ENCODE measurements at places on chromosomes 2 and 18. TPM values are rescaled to one million over a fixed set of nuclear protein-coding genes. Genes with fewer than 3 reads are reported as not detected.

The RGPD6 gene
- total RNA-seq = 183 TPM

The COL4A3 gene
- total RNA-seq = 29.6 TPM

The UGGT1 gene
- 71.3 TPM for total RNA-seq

- DNase-seq = no peak
Observed at GRCh38 chr2:196399722-196400691, 228.6 kb upstream of the STK17B start.

DNA sequence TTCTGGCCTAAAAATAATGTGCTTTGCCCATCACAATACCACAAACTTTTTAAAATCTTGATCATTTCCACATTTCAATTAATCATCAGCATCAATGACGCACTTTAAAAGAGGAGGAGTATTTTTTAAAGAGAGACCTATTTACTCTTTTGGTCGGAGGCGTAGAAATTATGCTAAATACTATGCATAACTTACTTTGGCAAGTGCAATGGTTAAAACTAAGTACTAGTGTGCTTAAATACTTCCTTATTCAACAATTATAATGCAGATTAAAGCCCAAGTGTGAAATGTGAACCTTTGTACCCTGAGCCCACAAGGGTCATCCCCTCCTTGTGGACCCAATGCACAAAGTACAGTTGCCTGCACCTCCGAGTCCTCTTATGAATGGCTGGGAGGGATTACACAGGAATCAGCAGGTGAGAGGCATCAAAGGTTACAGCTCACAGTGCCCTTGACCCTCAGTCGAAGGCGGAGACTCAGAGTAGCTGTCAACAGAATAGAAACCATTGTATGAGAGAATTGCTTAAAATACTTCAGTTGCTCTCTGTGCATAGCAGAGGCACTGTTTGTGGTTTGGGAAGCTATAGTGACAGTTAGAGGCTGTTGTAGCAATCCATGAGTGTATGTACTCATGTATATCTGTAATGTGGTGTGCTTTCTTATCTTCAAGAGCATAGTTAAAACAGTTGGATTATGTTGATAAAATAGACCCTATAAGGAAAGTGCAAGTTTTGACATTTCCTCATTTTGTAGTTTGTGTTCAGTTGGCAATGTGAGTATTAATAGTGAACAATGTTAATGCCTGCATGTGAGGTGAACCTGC, 151.7 kb upstream of the ITGA4 start:
- DNase-seq = no peak

The TSGA10 gene
- total RNA-seq = 0.68 TPM

The GALR1 gene
- 0.28 TPM for total RNA-seq

DNA sequence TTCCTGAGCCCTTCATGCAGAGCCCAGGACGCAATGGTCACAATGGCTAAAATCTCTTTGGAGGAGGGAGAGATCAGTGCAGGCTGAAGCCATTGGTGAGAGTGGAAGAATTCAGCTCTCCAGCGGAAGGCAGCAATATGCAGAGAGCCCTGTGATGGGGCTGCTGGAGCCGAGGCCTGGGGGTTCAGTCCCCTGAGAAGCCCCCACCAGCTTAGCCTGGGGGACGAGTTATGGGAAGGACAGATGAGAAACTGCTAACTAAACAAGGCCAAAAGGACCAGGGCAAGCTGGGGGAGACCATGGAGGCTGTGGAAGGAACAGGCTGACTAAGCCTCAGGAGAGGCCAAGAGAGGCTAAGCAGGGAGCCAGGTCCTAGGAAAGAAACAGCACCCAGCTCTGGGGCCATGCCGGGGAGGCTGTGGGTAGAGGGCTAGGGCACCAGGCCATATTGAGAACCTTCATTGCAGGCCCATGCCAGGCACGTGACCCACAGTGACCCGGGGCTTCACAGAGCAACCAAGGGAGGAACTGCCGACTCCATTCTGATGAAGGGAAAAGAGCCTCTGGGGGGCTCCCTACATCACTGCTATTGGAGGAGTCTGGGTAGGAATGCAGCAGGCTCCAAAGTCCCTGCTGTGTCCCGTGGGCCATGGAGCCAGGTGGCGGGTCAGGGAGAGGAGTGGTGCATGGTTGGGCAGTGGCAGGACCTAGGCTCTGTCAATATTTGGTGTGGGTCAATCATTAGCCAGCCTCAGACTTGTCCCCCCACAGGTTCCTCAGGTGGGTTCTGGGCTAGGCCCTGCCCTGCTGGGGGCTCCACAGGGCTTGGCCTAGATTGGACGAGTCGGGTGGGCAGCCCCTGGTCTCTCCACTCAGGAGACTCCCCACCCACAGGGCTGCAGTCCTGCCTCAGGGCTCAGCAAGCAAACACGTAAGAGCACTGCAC, 19.8 kb downstream of the PROC start:
- no peak for DNase-seq

The CLHC1 gene
- total RNA-seq = 0.28 TPM

The TUBA4B gene
- not detected for total RNA-seq

- DNase-seq = no peak
Observed at GRCh38 chr2:150618245-150618895, 130.9 kb upstream of the RND3 start.

DNA sequence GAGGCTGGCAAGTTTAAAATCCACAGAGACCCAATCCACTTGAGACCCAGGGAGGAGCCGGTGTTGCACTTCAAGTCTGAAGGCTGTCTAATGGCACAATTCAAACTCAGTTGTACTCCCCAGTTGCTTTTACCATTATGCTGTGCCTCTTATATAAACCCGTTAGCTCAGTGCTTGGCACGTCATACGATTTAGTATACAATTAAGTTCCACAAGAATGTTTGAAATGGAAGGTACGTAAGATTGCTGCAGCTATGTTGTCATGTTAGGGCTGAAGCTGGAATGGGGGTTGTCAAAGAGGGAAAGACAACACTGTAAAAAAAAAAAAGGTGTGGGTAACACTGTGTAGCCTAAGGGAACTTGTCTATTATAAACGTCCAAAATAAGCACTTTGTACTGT, 30.2 kb downstream of the LIMS1 start:
- DNase-seq = no peak

GRCh38 chr2:197369228-197369932, 58.8 kb upstream of the ANKRD44 start:
- DNase-seq = no peak

The IL1RL1 gene
- 22.2 TPM for total RNA-seq

DNA sequence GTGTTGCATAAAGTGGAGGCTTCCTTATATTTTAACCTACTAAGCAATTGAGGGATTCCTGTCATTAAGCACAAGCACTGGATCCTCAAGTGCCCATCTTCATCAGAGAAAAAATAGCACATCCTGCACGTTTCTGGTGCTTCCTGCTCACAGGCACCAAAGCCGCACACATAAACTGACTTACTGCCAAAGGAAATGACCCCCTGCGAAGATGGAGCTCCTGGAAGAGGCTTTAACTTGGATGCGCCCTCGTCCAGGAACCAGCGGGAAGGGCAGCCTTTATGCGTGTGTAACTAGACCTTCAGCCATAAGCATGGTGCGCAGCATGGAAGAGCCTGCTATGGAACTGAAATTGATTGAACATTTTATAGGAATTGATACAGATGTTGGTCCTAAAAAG, 188.7 kb downstream of the FTCDNL1 start:
- DNase-seq = no peak

The C2orf76 gene
- total RNA-seq = 2.2 TPM

The HOXD10 gene
- not detected for total RNA-seq

DNA sequence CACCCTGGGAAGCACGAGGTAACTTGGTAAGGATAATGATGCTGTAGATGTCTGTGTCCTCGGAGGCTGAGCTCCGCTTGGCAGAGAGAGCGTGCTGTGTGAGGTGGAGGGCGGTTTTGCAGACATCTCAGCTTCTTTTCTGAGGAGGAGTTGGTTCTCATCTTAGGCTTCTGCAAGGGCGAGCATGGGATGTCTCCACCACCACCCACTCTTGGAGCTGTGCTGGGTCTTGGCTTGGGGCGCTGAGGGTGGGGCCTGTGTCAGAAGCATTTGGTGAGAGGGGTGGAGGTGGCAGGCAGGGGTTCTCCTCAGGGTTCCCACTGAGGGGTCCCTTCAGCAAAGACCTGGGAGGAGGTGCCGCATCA, 9.2 kb downstream of the OXER1 start:
- no peak for DNase-seq

DNA sequence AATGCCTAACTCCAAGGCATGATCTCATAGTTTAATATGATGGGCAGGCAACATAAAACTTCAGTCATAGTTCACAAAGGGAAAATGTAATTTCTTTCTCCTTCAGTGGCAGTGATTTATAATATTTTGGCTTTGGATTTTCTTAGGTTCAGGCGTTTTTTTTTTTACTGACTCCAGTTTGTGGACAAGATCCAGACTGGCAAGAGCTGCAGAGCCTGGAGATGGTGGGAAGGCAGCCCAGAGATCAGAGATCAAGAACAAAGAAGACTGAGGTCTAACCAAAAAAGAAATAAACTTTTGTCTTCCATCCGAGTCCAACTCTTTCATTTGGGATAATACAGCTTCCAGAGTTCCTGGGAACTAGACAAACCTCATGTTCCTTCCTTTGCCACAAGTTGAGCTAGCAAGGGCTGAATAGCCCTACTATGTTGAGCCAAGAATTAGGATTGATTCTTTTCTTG, 215.3 kb upstream of the SETBP1 start:
- DNase-seq = no peak

The NAT8 gene
- not detected for total RNA-seq

DNA sequence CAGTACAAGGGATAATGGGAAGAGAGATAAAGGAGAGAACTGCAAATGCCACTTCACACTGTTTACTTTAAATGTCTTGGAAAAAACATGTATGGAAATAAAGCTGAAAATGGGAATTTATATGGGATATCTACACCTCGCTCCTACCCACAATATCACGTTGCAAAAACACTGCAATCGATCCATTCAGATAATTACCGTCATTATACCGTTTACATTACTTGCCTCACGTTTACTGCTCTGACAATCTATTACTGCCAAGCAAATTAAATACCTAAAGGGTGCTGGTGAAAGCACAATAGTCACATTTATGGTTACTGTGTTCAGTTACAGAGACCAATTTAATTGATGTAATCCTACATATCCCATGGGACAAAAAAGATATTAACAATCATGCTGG, 214.7 kb upstream of the LYPD1 start:
- DNase-seq = no peak

The ZFP36L2 gene
- 197 TPM for total RNA-seq

DNA sequence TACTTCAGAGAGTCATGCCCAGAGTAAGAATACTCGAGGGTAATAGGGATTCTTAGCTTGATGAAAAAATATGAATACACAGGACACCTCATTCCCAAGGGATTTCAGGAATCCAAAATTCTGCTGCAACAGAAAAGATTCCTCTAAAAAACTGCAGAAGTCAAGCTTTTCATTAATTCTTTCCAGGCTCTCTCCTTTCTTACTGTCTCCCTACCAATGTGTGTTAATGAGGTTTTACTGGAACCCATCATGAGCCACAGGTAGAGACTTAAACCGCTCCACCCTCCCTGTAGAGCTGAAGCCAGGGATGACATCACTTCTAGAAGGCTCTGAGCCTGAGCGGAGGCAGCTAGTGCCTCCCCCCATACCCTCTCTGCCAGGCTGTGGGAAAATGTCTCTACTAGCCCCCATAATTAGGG, 3.4 kb downstream of the SDC1 start:
- DNase-seq = no peak
